ENCODE measurements at places on chromosomes 1 and 21. TPM values are rescaled to one million over a fixed set of nuclear protein-coding genes. Genes with fewer than 3 reads are reported as not detected.
A peak's percentile ranks its signal among the peaks of the same experiment; 100 is the strongest.

DNA sequence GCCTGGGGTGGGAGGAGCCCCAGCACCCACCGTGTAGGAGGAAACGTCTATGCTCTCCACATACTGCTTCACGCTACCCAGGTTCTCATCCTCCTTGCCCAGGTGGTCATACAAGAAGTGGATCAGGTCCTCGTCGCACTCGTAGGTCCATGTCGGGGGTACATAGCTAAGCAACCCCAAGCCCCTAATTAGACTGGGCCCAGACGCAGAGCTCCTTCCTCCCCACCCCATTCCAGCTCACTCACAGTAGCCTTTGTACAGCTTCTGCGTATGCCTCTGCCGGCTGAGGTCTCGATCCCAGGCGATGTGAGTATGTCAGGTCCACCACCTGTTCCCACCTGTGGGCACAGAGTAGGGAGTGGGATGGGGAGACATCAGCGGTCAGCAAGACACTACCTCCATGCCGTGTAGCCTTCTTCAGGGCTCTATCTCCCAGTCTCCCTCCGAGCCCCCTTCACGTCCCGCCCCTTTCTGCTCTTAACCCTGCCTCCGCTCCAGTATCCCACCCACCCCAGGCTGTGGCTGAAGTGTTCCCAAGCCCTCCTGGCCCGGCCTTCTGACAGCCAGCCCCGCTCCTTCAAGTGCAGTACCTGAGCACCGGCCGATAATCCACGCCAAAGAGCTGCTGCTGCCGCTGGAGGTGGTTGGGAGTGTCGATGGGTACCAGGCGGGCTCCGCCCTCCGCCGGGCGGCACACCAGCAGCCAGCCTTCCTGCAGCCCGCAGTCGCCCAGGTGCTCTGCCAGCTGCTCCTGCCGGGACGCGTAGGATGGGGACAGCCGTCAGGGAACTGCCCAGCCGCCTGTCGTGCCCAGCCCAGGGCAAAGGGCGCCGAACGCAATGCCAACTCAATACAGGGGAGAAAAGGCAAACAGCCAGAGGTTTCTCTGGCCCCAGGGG, 919 bp downstream of the HECTD3 start:
- peak; percentile 31 for DNase-seq

DNA sequence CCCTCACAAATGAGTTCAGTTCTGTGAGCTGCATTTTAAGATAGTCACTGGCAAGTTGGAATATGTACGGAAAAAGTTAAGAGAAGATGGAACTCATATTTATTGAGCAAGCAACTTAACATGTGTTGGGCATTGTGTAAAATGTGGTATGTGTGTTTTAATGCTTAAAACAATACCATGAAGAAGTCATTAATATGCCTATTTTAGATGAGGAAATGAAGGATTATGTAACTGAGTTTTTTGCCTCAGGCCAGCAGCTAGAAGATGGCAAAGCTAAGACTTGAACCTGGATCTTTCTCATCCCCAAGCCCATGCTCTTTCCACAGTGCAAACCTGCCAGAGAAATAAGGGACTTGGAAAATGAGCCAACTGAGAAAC, 48.9 kb downstream of the SPATA46 start:
- no peak for DNase-seq

DNA sequence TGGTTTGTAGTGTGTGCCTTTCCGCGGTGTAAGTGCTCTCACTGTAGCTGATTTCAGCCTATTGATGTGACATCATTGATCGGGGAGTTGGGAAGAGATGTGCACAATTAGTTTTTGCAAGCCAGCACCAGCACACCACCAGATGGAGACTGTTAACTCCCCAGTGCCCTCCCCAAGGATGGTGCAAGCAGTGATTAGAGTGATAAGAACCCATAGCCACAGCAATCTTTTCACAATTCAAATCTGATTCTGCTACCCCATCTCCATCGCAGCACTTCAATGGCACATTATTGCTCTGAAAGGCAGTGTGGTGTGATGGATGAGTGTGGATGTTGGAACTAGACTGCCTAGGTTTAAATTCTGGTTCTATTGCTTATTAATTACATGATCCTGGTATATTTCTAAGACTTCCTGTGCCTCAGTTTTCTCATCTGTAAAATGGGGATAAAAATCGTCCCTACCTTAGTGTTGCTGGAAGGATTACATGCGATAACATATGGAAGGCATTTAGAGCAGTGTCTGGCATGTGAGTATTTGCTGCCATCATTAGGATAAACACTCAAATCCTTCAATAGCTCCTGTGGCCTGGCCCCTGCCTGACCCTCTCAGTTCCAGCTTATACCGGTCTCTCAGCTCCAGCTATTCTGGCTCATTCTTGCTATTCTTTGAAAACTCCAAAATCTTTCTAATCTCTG, 6.7 kb downstream of the CSF3R start:
- no peak for DNase-seq

- no peak for DNase-seq
Measured at GRCh38 chr21:36347278-36347961, 27.4 kb downstream of the MORC3 start.

GRCh38 chr1:16215882-16216753, 3.7 kb upstream of the ARHGEF19 start:
- DNase-seq = peak; percentile 80

DNA sequence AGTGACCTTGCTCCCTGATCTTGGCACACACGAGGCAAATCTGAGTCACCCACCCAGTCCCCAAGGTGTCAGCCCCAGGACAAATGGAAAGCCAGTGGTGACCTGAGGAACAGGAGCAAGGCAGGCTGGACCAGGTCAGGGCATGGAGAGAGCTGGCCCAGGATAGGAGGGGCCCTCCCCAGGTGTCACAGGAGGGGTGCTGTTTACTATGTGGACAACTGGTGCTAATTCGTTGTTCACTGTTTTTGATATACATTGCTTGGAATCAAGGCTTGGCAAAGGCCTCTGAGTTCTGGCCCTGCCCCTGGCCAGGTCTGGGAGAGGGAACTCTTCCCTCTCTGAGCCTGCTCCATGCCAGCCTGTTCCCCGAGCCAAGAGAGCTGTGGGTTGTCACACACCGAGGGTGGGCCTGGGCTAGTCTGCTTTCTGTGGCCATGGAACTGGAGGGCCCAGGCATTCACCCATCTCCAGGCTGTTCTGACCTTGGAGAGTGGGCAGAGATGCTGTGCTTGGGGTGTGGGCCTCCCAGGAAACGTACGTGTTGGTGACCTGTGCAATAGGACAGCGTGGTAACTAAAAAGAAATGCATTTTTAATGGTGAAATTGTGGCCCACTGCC, 41.8 kb downstream of the CRYAA start:
- no peak for DNase-seq

GRCh38 chr1:68974447-68974846, 477.6 kb upstream of the DEPDC1 start:
- DNase-seq = no peak

- DNase-seq = no peak
Measured at GRCh38 chr1:184255560-184255959, 131.3 kb upstream of the C1orf21 start.

- DNase-seq = no peak
Measured at GRCh38 chr1:17562375-17562774, 22.9 kb downstream of the ARHGEF10L start.

GRCh38 chr1:186775881-186776560, 52.7 kb upstream of the PLA2G4A start:
- DNase-seq = no peak

GRCh38 chr1:168535536-168535935, 8.3 kb downstream of the XCL2 start:
- no peak for DNase-seq

DNA sequence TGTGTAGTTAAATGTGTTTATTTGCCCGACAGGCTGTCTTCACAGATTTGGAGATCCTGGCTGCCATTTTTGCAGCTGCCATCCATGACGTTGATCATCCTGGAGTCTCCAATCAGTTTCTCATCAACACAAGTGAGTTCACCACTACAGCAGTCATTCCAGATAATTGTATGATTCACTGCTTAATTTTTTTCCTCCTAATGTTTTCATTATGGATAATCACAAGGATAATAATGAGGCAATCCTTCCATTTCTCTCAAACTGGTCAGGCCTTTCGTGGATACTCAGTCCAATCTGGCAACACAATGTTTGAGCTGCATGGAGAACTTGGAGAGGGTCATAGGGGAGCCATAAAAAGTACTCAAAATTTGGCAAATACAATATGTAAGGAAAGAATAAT, 168.3 kb upstream of the SGIP1 start:
- no peak for DNase-seq

- peak; percentile 50 for DNase-seq
Measured at GRCh38 chr1:156086256-156086662, 4.0 kb upstream of the MEX3A start.

GRCh38 chr1:156063997-156064285, 3.0 kb downstream of the RAB25 start:
- no peak for DNase-seq

- no peak for DNase-seq
Measured at GRCh38 chr21:30232011-30232410, 16.1 kb upstream of the CLDN8 start.

DNA sequence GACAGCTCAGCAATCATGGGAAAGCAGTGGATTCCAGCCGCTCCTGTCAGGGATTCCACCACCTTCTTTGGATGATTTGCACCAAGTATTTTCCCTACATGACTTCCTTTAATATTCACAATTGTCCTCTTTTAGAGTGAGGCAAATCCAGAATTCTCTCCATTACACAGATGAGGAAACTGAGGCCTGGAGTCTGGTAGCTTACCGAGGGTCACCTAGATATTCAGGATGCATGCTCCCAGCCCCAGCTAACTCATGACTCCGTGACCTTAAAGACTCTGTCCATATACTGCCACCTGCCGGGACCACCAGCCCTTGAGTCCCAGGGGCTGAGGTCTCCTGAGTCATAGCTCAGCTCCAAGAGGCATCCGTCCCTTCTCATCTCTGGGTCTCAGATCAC, 80.6 kb downstream of the CAPZB start:
- no peak for DNase-seq

GRCh38 chr1:15948595-15949452, 27.1 kb downstream of the ZBTB17 start:
- peak; percentile 64 for DNase-seq

DNA sequence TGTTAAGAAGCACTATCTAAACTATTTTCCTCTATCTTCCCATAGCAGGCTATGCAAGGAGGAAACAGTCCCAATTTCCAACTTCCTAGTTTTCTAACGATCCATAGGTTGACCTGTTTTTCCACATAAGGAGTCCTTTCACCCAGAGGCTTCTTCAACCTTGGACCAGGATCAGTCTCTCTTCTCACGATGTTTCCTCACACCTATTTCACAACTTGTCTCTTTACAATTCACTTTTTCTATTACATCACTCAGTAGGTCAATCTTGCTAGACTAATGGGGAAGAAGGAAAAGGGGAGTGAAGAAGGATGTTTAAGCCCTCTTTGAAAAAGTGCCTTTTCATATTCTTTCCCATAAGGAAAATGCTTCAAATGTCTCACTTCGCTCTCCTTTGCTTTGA, 15.9 kb downstream of the PALMD start:
- no peak for DNase-seq

- no peak for DNase-seq
Measured at GRCh38 chr1:190739926-190740325, 262.3 kb upstream of the BRINP3 start.

DNA sequence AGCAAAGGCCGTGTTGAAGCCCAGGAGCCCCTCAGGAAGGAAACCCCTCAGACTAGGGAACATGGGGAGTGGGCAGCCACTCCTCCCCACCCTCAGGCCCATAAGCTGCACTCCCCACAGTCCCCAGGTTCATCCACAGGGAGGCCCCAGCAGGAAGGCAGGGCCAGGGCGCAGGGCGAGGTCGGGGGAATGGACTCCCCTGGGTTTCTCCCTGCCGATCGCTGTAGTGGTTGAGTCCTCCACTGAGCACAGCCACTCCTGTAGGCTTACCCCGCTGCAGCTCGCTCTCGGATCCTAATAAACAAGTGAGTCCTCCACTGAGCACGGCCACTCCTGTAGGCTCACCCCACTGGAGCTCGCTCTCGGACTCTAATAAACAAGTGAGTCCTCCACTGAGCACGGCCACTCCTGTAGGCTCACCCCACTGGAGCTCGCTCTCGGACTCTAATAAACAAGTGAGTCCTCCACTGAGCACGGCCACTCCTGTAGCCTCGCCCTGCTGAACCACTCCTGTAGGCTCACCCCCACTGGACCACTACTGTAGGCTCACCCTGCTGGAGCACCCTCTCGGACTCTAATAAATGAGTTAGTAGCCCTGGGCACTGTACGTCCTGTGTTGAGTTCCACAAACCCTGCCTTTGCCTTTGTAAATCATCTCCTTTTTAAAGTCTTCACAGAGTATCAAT, 16.2 kb upstream of the COL18A1 start:
- DNase-seq = peak; percentile 8

DNA sequence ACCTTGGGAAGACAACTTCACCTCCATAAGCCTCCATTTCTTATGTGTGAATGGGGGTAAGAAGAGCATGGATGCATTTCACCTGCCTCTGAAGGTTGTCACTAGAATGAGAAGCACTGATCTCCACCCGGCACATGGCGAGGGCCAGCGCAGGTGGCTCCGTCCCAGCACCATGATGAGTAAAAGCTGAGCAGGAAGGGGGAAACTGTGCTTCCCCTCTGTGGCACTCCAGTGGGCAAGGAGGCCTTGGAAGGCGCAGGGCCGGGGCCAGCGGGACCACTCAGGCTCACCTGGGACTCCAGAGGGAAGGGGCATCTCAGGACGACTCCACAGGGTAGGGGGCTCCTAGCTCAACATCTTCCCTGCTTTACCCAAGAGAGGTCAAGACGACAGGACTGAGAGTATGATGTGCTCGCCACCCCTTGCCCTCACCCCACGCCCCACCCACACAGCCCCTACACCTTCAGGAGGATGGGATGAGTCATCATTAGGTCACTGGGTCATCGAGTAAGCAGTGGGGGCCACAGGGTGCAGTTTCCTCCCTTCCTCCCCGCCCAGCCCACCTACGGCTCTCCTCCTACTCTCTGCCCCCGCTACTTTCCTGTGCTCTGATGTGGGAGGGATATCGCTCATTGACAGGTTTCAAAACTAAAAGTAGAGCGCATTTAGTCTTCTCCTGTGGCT, 112.1 kb downstream of the HIVEP3 start:
- DNase-seq = no peak

DNA sequence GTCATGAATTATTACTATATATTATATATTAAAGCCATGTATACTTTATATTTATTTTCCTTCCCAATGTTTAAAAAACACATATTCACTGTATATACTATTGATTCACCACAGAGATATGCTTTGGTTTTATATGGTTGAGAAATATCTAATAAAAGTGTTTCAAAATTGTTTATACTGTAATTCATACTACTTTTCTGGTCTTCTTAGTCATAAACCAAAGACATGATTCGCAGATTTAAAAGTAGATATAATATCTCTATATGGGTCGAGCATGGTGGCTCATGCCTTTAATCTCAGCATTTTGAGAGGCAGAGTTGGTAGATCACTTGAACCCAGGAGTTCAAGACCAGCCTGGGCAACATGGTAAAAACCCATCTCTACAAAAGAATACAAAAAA, 738.4 kb downstream of the USP25 start:
- DNase-seq = no peak

The CAMSAP2 gene
- total RNA-seq = 34.1 TPM

The GPR157 gene
- total RNA-seq = 48.4 TPM

The RGS5 gene
- total RNA-seq = 256 TPM

The LCE2C gene
- total RNA-seq = not detected

The PIGC gene
- 15.4 TPM for total RNA-seq

The SPAG17 gene
- not detected for total RNA-seq

The XCL2 gene
- total RNA-seq = 0.58 TPM

The WNT2B gene
- total RNA-seq = 1.7 TPM

All from left ventricle myocardium inferior (tissue), 1 donor.